ENCODE measurements at places on chromosomes 4 and X. TPM values are rescaled to one million over a fixed set of nuclear protein-coding genes. Genes with fewer than 3 reads are reported as not detected.
A peak's percentile ranks its signal among the peaks of the same experiment; 100 is the strongest.

- DNase-seq = peak; percentile 1
These were observed 1417.3 kb downstream of the STIM2 start for GRCh38 chr4:28277931-28278330.

CSAG2 gene
- total RNA-seq = 1.1 TPM

- DNase-seq = no peak
These were observed 23.4 kb downstream of the PDE6B start for GRCh38 chr4:648579-649292.

DNA sequence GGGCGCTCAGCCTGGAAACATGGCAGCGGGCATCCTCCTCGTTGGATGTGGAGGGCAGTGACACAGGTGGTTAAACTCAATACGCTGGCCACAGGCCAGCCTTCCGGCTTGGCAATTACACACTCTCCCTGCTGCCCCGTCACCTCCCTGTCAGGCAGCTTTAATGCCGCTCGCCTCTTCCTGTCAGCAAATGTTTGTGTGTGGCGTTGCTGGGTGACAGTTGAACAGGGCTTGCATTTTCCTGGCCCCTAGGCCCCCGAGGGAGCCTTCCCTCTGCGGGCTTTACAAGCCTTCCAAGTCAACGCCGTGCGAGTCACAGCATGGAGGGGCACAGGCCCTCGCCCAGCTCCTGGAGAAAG lies 620.0 kb downstream of the BCOR start:
- DNase-seq = peak; percentile 90

DNA sequence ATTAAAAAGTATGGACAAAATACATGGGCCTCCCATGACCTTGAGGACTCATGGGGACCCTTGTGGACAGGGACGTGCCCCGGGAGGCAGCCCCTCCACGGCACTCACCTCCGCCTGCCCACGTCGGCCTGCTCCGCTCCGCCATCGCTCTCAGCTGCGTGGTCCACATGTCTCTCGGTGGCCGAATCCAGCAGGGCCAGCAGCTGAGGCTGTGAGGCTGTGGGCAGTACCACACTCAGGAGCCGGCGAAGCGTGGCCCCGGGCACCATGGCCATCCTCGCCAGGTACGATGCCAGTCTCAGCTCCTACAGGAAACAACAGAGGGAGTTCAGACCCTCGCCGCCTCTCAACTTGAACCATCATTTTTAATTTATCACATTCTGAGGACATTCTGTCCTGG lies 140.0 kb downstream of the EVC2 start:
- DNase-seq = no peak

TRMT10A gene
- total RNA-seq = 9.7 TPM

EGF gene
- 4.2 TPM for total RNA-seq

DNA sequence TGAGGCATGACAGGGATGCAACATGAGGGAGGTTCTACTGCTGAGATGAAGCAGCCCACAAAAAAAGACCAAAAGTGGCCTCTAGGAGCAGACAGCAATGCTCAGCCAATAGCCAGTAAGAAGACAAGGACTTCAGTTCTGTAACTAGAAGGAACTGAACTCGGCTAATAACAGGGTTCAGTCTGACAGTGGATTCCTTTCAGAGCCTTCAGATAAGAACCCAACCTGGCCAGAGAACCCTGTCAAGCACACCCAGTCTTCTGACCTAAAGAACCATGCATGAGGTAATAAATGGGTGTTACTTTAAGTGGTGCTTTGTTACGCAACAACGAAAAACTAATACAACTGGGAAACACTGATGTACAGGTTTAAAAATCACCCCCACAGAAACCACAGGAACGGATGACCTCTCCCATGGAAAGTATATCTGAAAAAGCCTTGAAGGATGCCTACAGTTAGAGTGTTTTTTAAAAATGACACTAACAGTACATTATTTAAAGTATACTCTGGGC lies 94.6 kb downstream of the PAPSS1 start:
- no peak for DNase-seq

DNA sequence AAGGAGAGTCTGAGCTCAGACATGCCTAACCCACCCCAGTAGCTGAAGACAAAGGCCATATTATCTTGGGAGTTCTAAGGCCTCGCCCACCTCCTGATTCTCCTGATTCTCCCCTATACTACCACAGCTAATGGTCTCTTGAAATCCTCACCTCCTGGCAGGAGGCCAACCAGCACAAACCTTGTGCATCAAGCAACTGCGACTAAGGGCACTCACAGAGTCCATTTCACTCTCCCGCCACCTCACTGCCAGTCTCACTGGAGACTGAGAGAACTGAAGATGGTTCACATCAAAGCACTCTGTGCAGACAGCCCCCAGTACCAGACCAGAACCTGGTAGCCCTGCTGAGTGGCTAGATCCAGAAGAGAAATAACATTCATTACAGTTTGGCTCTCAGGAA lies 102.1 kb upstream of the KLF8 start:
- no peak for DNase-seq

DNA sequence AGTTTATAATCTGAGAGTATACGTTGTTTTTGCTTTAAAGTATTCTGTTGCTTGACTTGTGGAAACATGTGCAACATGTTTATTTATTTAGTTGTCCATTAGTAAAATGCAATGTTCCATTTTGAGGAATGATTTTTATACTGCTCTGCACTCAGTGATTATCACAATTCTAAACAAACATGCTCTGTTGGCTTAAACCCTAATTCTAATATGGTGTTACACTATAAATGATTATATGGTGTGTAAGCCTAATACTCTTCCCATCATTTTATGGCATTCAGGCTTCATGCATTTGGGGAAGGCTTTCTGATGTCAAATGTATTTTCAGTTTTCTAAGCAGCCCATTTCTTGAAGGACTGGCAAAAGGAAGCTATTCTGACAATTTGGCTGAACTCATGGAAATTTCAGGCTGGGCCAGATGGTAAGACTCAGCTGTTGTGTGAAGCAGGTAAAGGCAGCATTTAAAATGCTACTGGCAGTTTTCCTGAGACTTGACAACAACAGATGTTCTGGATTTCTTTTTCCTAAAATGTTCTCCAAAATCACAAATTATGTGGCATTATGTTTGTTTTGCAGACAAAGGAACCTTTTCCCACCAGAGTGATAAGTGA lies 336.7 kb upstream of the GNPDA2 start:
- DNase-seq = no peak

G6PD gene
- 82.3 TPM for total RNA-seq

DNA sequence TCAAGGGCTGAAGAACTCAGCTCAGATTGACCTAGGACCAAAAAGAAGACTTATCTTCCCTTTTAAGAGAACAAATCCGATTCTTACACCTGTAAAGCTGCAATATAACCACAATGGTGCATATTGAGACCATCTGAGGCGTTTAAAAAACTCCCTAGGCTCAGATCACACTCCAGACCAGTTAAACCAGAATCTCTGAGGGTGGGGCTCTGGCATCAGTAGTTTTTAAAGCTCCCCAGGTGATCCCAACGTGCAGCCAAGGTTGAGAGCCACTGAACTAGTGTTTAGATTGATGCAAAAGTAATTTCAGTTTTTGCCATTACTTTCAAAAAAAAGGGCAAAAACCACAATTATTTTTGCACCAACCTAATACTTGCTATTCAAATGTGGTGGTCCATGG lies 73.9 kb upstream of the GPM6B start:
- DNase-seq = no peak

- no peak for DNase-seq
These were observed 41.1 kb downstream of the AFF1 start for GRCh38 chr4:86975927-86976326.

DNA sequence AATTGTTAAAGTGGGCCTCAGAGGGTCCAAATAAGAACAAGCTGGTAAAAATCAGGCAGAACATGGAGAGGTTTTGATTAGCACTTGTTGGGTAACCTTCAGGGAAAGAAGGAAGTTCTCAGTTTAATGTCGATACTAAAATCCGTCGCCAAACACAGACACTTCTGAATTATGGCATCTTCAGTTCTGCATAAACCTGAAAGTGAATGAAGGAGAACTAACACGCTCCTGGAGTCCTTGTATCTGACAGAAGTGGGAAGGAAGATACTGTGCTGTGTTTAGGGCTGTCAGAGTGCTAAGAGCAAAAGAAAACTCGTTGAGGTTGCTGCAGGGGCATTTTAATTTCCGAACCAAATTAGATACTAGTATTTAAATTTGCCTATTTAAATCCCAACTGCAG lies 106.2 kb downstream of the TMA16 start:
- no peak for DNase-seq

DNA sequence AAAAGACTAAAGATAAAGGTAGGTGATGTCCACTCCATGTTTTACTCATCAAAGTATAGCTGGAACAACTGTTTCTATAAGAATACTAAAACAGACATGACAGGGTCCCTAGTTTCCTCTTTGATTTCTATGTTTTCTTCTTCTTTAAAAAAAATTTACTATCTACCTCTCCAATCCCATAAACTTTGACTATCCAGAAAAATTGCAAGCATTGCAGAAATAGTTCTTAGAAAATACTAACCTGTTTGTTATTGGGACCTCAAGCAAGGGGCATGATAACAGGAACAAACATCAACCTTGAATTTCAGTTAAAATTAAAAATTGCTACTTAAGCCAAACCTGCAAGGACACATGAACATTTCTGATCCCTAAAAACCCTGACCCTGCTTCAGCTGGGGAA lies 1226.5 kb downstream of the C4orf33 start:
- DNase-seq = no peak

DNA sequence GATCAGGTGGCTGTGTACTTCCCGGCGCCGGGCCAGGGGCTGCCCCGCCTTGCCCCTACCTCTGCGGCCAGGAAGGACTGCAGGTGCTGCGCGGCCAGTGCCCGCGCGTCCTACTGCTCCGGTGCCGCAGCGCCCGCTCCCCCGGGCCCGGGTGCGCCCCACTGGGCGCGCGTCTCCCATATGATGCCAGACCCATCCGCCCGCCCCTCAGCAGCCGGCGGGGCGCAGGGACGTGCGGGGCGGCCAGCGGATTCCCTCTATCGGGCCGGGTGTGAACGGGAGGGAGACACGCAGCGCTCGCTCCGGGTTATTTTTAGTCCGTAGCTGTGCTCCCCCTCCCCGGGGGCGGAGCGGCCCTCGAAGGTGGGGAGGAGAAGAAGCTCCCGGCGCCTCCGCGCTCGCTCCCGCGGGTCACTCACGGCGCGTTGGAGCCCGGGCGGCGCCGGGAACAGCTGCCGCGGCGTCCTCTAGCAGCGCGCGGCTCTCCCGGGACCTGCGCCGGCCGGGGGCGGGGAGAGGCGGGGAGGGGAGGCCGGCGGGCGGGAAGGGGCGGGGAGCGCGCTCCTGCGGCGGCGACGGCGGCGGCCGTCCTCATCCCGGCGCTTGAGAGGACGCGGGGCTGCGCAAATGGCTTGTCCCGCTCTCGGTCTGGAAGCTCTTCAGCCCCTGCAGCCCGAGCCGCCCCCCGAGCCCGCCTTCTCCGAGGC lies 103.6 kb downstream of the UCHL1 start:
- DNase-seq = peak; percentile 9

MEPE gene
- total RNA-seq = not detected

DNA sequence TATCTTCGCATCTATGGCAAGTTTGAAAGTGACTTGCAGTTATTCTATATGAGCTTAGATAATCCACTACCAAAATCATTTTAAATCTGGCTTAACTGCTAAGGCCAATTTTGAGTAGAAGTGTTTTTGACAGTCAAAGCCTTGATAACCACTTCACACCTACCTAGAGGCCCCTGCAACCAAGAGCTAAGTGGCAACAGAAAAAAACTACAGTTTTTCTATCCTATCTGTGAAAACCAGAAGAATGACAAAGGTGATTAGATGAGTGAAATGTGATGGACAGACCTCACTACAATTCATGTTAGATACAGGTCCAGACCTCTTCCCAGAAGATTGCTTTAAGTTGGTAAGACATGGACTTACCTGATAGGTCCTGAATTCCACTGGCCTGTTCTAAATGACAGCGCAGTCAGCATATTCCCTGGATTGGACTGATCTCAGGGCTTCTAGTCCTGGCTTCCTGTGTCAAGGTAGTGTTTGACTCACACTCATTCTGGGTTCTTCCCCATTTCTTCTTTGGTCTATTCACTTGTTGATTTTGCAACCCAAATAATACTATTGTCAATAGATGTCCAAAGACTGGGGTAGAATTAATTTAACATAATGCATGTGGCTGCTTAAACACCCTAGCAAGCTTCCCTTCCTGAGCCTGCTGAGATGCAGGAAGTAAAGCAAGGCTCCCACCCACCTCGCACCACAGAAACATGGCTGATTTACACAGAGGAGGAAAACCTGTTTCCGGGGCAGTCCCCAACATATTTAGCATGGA lies 65.1 kb downstream of the PPP3CA start:
- DNase-seq = no peak

SLC9B1 gene
- total RNA-seq = 0.24 TPM

DNA sequence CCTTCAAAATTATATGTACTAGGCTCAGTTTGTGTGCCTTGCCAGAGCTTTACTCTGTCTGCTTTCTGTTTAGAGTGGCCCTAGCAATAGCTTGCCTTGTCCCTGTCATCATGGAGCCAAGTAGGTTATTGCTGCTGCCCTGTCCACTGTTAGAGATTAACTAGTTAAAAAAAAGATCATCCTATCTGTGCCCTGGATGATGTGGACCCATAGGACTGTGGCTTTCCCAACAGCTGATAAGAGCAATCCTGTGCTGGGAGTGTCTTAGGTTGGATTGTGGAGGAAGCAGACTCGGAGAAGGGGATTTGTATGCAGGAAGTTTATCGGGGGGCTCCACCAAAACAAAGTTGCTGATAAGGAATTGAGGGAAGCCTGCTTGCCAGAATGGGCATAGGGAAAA lies 23.8 kb downstream of the PPP1R2C start:
- DNase-seq = no peak

SH2D1A gene
- not detected for total RNA-seq

- no peak for DNase-seq
These were observed 91.2 kb upstream of the SORBS2 start for GRCh38 chr4:185903205-185903604.

SSX1 gene
- total RNA-seq = 2.0 TPM

HTN1 gene
- not detected for total RNA-seq

- DNase-seq = no peak
These were observed 506.0 kb upstream of the FAM241A start for GRCh38 chr4:111639120-111639690.

- no peak for DNase-seq
These were observed 98.8 kb downstream of the ELOVL6 start for GRCh38 chr4:110099638-110100037.

GRCh38 chr4:32962100-32962499 lies 2241.9 kb downstream of the PCDH7 start:
- DNase-seq = no peak
